B cell (primary cell): ENCODE measurements at places on chromosomes 4 and X.

- H3K27ac ChIP-seq: no peak overlapping the region
- peaks cover 4% of the 10 kb centered on the region for H3K27me3 ChIP-seq
- no peak overlapping the region for H3K4me3 ChIP-seq
- no peaks in the 10 kb centered on the region for H3K4me1 ChIP-seq
- DNase-seq: peak; percentile 55
- H3K36me3 ChIP-seq: no peaks in the 10 kb centered on the region
Observed at GRCh38 chr4:151801547-151802516, 41.0 kb upstream of the GATB start.

- H3K4me3 ChIP-seq: no peak overlapping the region
- H3K4me1 ChIP-seq: peaks cover 20% of the 10 kb centered on the region
- DNase-seq: no peak
- H3K27ac ChIP-seq: no peak overlapping the region
- no peaks in the 10 kb centered on the region for H3K27me3 ChIP-seq
Observed at GRCh38 chr4:6272863-6273660, 3.4 kb downstream of the WFS1 start.

DNA sequence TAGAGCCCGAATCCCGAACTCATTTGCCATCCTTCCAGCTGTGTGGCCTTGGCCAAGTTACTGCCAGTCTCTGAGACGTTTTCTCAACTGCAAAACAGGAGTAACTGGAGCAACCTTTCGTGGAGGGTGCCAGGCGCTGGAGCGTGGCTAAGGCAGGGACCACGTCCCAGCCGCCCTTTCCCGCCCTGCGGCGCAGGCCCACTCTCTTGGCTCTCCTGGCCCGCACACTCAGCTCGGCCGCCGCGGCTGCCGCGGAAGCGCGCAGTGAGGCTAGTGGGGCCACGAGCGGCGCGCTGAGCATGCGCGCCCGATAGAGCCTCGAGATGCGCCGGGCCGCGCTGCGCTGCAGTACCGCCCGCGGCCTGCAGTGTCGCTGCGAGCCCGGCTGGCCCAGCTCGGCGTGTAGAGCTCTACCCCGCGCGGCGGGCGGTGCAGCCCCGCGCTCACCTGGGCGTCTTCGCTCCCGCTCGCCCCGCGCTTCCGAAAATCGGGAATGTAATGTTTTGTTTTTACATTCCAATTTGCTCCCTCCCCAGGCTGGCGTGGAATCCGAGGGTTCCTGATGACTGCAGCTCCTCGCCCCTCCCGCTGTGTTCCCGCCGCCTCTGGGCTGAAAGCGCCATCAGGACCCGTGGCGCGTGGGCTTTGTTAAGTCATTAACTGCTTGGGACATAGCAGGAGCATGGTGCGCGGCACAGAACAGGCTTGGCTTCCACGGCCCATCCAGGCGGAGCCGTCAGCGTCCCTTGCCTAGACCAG, 4.0 kb upstream of the ZNF518B start:
- H3K4me1 ChIP-seq: peaks cover 13% of the 10 kb centered on the region
- H3K4me3 ChIP-seq: peak overlapping the region; percentile 48
- H3K27me3 ChIP-seq: peaks cover 12% of the 10 kb centered on the region
- DNase-seq: peak; percentile 91
- H3K36me3 ChIP-seq: no peaks in the 10 kb centered on the region

DNA sequence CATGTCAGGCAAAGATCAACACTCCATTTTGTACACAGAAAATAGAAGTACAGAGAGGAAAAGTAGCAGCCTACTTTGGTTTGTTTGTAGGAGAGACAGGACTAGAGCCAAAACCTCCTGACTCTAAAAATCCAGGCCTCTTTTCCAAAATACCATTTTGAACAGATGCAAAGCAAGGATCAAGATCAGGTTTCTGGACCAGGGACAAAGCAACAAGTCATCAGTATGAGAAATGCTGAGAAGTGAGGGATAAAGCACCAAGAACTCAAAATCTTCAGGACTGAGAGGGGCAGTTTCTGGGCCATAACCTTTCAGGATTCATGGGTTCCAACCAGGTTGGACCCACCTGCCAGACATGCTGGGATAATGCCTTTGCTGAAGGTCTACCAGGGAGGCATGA, 36.6 kb upstream of the MBTPS2 start:
- no peaks in the 10 kb centered on the region for H3K36me3 ChIP-seq
- no peak overlapping the region for H3K4me3 ChIP-seq
- no peak for DNase-seq
- H3K27me3 ChIP-seq: no peaks in the 10 kb centered on the region

DNA sequence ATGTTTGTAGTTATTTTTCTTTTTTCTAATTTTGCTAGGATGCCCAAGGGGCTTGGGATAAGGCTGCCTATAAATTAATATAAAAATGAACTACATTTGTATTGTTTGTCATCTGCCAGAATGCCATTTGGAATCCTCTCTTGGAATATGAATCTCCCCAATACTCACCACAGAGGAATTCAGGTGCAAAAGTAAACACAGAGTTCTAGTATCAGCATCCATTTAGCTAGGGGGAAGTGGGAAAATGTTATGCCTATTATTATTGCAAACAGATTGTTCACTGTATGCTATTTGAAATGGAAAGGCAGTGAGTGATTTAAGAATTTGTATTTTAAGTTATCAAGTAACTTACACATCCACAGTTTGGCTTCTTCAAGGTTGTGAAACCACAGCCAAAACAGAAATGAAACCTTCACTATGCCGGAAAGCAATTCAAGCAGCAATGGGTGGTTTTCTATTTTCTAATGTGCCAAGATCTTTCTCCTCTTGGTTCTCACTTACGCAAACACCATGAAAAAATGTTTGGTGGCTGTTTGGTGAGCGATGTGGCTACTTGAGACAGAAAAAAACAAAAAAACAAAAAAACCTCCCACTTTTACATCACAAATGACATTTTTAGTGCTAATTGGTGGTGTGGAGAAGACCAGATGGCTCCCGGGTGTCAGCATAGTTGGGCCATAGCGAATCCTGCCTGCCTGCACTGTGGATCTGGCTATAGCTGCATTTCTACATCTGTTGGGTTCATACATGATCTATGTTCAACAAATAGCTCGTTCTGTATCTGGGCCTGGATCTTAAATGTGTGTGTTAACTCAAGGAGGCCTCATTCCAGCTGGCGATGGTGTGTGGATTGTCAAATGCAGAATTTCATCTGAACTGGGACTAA, 200.8 kb upstream of the GIMD1 start:
- DNase-seq: no peak
- H3K27me3 ChIP-seq: no peaks in the 10 kb centered on the region
- no peaks in the 10 kb centered on the region for H3K4me1 ChIP-seq
- H3K27ac ChIP-seq: no peak overlapping the region
- H3K4me3 ChIP-seq: no peak overlapping the region

GRCh38 chr4:125702406-125702805, 387.7 kb downstream of the FAT4 start:
- H3K27me3 ChIP-seq: no peaks in the 10 kb centered on the region
- H3K36me3 ChIP-seq: no peaks in the 10 kb centered on the region
- H3K27ac ChIP-seq: no peak overlapping the region
- no peaks in the 10 kb centered on the region for H3K4me1 ChIP-seq

DNA sequence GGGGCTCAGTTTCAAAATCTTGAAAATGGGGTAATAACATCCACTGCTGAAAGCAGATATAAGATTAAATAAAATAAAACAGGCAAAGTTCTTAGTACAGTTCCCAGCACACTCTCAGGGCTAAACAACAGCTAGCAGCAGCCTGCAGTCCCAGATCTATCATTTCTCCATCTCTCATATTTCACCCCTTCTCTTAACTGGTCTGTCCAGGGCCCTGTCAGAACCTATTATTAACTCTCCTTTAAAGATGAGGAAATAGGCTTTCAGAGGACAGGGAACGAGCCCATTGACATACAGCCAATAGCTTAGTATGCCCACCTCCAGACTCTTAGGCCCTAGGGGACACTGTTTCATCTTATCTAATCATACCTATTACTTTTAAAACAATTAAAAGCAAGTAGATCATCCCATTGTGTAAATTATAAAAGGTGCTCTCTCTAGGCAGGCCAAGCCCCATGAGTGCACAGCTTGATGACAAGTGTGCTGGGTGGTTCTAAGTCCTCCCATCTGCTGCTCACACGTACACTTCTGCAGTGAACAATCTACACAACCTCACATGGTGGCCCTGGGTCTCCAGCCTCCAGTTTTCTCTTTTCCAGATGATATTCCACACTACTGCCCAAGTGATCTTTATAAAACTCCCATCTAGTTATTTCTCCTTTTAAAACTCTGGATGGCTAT, 119.0 kb downstream of the APBB2 start:
- no peak overlapping the region for H3K4me3 ChIP-seq
- no peak overlapping the region for H3K27ac ChIP-seq
- no peaks in the 10 kb centered on the region for H3K36me3 ChIP-seq
- DNase-seq: no peak

DNA sequence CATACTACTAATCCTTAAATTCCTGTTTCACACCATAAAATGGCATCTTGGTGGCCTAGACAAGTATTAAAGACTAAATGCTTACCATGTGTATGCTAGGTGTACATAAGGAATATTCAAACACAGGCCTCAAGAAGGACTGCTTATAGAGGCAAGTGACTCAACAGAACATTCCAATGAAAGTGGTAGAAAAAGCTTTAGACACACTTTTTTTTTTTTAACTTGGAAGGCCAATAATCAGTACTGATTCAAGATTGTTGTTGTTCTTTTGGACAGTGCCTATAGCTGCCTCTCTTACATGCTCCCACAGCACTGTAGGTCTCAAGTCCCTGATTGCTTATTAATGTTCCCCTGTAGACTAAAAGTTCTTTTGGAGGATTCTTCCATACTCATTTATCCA, 77.6 kb downstream of the FBXL5 start:
- no peaks in the 10 kb centered on the region for H3K4me1 ChIP-seq
- no peaks in the 10 kb centered on the region for H3K36me3 ChIP-seq
- H3K27ac ChIP-seq: no peak overlapping the region
- no peaks in the 10 kb centered on the region for H3K27me3 ChIP-seq

DNA sequence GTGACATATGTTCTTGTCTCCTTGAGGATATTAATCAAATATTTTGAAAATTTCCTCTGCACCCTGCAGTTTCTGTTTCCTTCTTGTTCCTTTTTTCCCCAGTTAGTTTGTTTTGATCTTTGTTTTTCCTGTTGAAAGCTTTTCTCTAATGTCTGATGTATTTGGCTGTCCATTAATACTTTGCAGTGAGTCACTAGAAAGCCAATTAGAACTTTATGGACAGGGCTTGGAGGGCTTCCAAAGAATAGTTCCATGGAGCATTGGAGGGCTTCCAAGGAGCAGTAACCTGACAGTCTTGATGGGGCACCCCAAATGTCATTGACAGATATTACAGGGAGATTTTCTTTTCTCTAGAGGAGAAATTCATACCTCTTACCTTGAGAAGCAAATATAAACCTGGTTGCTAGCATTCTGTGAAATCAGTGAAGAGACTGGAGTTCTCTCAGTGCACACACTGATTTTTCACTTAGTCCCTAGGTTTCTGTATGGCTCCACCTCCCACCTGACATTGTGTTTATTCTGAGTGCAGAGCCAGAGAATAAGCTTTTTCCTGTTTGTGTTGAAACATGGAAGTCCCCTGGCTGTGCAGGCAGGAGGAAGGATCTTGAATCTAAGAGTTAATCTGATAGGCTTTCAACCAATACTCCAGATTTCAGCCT, 26.5 kb downstream of the SPARCL1 start:
- no peak overlapping the region for H3K4me3 ChIP-seq
- H3K4me1 ChIP-seq: no peaks in the 10 kb centered on the region
- H3K27ac ChIP-seq: no peak overlapping the region
- H3K36me3 ChIP-seq: no peaks in the 10 kb centered on the region

- no peaks in the 10 kb centered on the region for H3K4me1 ChIP-seq
- H3K27me3 ChIP-seq: no peaks in the 10 kb centered on the region
- no peaks in the 10 kb centered on the region for H3K36me3 ChIP-seq
- no peak overlapping the region for H3K27ac ChIP-seq
- H3K4me3 ChIP-seq: no peak overlapping the region
- no peak for DNase-seq
Observed at GRCh38 chr4:136495076-136495475, 1037.2 kb downstream of the PCDH18 start.

- DNase-seq: no peak
- no peaks in the 10 kb centered on the region for H3K36me3 ChIP-seq
- H3K27me3 ChIP-seq: no peaks in the 10 kb centered on the region
- no peak overlapping the region for H3K4me3 ChIP-seq
Observed at GRCh38 chr4:121728798-121729226, 32.0 kb upstream of the ANXA5 start.

DNA sequence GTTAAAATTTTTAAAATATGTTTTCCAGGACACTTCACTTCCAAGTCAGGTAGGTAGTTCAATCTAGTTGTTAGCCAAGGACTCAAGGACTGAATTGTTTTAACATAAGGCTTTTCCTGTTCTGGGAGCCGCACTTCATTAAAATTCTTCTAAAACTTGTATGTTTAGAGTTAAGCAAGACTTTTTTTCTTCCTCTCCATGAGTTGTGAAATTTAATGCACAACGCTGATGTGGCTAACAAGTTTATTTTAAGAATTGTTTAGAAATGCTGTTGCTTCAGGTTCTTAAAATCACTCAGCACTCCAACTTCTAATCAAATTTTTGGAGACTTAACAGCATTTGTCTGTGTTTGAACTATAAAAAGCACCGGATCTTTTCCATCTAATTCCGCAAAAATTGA, 49.7 kb downstream of the XIAP start:
- no peak for DNase-seq
- H3K4me1 ChIP-seq: peaks cover 23% of the 10 kb centered on the region
- peaks cover 5% of the 10 kb centered on the region for H3K36me3 ChIP-seq
- no peak overlapping the region for H3K27ac ChIP-seq
- H3K4me3 ChIP-seq: no peak overlapping the region
- H3K27me3 ChIP-seq: no peaks in the 10 kb centered on the region

GRCh38 chrX:24395775-24396174, 35.3 kb downstream of the SUPT20HL1 start:
- peak; percentile 74 for DNase-seq
- no peak overlapping the region for H3K4me3 ChIP-seq
- no peak overlapping the region for H3K27ac ChIP-seq
- no peaks in the 10 kb centered on the region for H3K27me3 ChIP-seq

DNA sequence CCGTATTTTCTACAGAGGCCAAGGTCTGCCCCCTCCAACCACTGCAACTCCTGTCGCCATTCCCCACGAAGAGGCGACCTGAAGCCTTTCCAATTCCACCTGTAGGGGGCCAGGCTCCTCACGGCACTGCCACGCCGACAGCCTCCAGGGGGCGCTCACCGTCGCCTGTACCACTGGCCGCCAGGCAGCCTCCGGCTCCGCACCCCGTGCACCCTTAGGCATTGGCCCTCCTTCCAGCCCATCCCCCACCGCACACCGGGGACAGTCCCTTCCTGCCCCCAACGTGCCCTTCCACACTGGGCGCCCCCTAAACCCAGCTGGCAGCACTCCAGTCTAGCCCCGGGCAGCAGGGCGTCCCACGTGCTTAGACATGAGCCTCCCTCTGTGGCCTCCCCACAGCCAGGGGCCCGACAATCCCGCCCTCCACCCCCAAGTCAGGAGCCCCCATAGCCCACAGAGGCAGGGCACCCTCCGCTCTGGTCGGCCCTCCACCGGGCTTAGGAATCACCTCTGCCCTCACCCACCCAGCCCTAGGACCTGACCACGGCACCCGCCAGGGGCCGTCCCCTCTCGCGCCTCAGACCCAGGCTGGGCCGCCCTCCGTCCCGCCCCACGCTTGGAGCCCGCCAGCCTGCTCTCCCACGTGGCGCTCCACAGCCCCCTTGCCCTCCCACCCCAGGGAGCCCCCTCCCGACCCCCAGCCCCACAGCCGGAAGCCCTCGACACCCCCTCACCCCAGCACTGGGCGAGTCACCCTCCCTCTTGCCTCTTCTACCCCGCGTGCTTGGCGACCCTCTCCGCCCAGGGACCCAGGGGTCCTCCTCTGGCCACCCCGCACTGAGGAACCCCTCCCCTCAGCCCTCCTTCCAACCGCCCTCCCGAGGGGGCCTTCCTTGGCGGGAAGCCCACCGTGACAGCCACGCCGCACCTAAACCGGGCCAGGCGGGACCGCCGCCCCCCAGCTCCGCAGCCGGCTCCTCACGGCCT, 711 bp downstream of the PNMA6E start:
- H3K36me3 ChIP-seq: no peaks in the 10 kb centered on the region
- peak; percentile 46 for DNase-seq
- no peak overlapping the region for H3K4me3 ChIP-seq
- H3K27ac ChIP-seq: no peak overlapping the region
- no peaks in the 10 kb centered on the region for H3K27me3 ChIP-seq
